GM12892 (cell line): ENCODE measurements at places on chromosomes 7 and 10.
A peak's percentile ranks its signal among the peaks of the same experiment; 100 is the strongest.

DNA sequence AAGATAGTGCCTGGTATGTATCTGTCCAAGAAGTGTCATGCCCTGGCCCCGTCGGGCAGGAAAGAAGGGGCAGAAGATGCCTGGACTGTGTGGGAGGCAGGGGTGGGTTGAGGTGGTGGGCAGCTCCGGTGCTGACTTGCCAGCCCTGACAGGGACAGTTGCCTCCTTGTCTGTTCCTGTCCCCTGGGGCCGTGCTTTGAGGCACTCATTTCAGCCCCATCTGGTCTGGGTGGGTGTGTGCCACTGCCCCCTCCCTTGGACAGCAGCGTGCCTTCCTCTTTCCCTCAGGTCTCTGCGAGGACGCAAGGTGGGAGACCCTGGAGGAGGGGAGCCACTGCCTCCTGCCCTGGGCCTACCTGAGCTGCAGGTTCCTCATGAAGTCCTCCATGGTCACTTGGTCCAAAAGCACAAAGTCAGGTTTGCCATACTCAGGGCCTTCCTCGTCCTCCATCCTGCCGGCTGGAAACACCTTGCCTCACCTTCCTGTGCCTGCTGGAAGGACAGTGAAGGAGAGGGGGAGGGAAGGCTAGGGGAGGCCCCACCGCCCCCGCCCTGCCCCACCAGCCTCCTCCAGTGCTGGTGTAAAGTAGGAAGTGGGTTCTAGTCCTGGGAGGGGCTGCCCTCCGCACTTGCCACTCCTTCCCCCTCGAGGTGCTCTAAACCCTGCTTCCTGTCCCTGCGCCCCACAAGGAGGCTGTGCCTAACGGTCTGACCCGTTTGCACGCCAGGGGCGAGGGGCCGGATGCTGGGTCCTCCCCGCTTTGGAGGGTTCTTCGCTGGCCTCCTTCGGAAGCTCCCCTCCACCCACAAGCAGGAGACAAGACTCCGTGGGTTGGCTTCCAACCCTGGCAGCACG is at the start of gene MYO1G:
Gene MYO1G, minus strand, starts transcription at position 505 of the 856 bp plus-strand sequence. Its CDS starts 54 bp downstream, at position 451.
- DNase-seq, result no peak

GRCh38 chr10:59748834-59749233 is 4.4 kb downstream of the MRLN start:
- DNase-seq, result peak; percentile 4

GRCh38 chr7:107080099-107080505 is 35.6 kb downstream of the PRKAR2B start:
- no peak for DNase-seq

GRCh38 chr7:127473409-127473808 is 80.9 kb upstream of the ZNF800 start:
- no peak for DNase-seq

GRCh38 chr7:51261950-51262795 is 54.4 kb downstream of the COBL start:
- DNase-seq, result no peak

DNA sequence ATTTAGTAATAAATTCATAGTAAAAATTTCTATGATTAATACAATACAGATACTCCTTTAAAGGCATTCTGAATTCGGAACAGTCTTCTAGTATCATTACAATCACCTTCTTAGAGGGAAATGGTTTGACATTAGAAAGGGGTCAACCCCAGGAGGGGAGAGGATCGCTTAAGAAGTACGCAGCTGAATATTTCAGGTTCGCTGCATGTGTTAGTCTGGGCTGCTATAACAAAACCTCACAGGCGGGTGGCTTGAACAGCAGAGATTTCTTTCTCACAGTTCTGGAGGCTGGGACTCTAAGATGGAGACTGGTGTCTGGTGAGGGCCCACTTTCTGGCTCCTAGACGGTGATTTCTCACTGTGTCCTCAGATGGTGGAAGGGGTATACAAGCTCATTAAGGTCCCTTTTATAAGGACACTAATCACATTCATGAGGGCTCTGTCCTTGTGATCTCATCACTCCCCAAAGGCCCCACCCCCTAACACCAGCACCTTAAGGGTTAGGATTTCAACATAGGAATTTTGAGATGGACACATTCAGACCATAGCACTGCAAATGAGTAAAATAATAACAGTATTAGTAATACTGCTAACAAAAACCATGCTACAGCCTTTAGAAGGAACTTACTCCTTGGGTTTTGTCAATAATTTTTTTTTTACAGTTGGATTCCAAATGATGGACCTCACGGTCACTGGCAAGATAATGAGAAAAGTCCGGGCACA is 34.0 kb downstream of the GNA12 start:
- DNase-seq, result no peak

- no peak for DNase-seq
Observed at GRCh38 chr10:62669341-62669740, 135.2 kb upstream of the ADO start.

- DNase-seq, result no peak
Observed at GRCh38 chr7:137931823-137932222, 70.1 kb downstream of the CREB3L2 start.
